HuH-7 (cell line): ENCODE measurements at places on chromosomes 2 and 18.
A peak's percentile ranks its signal among the peaks of the same experiment; 100 is the strongest.

DNA sequence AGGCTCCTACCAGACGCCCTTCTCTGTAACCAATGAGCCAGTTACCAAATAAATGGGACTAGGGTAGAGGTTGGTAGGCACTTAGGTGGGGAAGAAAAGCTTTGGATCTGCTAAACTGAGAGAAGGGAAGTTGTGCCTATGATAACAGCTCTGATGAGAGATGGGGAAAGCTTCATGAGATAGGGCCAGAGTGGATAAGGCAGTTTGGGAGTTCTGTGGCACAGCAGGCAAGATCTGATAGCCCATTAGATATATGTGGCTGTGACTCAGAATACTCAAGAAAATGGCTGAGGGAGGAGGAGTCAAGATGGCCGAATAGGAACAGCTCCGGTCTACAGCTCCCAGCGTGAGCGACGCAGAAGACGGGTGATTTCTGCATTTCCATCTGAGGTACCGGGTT lies 99.8 kb downstream of the PDE11A start:
- no peak for DNase-seq

GRCh38 chr2:145012214-145012670 lies 492.3 kb upstream of the ZEB2 start:
- DNase-seq: no peak

- no peak for DNase-seq
Observed at GRCh38 chr2:162126111-162126519, 25.9 kb downstream of the GCG start.

DNA sequence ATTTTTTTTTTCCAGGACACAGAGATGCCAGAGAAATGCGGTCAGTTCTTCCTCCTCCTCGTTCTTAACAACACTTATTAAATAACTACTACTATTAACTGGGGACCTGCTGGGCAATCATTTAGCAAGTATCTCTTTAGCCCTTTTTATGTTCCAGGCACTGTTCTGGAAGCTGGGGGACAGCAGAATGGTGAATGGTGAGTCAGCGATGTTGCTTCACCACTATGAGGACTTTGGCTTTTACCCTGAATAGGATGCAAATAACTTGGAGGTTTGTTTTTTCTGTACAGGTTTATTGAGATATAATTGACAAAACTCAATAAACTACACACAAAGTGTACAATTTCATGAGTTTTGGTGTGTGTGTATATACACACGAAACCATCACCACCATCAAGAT lies 179.9 kb upstream of the MSH6 start:
- DNase-seq: peak; percentile 8

GRCh38 chr18:13800505-13801259 lies 23.3 kb upstream of the MC5R start:
- peak; percentile 88 for DNase-seq

GRCh38 chr2:145184741-145185651 lies 665.1 kb upstream of the ZEB2 start:
- no peak for DNase-seq

- no peak for DNase-seq
Observed at GRCh38 chr2:126784621-126785020, 114.1 kb upstream of the TEX51 start.
